ENCODE measurements at places on chromosomes 13 and 19. TPM values are rescaled to one million over a fixed set of nuclear protein-coding genes. Genes with fewer than 3 reads are reported as not detected.

Gene ANGPTL8
- 0.42 TPM for total RNA-seq

Gene OLFM2
- 1.4 TPM for total RNA-seq

Gene PGLYRP2
- total RNA-seq = not detected

Gene EFNA2
- total RNA-seq = not detected

Gene CBY2
- not detected for total RNA-seq

Gene REEP6
- 2.3 TPM for total RNA-seq

Gene ZNF573
- 9.9 TPM for total RNA-seq

Gene CD33
- 2.5 TPM for total RNA-seq

DNA sequence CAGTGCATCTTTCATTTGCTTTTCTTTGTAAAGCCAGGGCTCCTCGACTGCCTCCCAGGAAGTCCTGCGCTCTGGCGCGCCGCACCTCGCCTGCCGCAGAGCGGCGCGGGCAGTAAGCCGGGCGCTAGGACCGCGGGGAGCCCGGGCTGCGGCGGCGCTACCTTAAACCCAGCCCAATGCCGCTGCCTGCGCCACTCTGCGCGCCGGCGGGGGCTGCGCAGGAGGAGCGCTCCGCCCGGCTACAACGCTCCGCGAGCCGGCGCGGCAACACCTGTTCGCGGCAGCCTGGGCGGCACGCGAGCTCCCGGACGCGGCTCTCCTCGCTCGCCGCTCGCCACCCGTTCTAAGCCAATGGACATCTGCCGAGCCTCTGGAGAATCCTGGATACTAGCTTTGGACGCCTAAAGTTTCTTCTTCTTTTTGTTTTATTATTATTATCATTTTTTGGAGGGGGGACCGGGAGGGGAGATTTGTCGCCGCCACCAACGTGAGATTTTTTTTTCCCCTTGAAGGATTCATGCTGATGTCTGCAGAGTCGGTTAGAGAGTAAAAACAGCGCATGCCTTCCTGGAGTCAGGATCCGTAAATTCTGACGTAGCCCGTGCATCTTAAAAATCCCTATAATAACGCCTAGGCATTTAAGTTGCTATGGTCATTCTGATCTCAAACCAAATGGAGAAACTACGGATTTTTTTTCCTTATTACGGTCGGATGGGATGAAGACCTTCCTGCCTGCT lies at the start of gene FGF9:
Gene FGF9 (plus strand): TSS at position 191 of the 737 bp plus-strand sequence. CDS start 840 bp downstream, outside the sequence.
- peak; percentile 46 for DNase-seq

- DNase-seq = no peak
Observed at GRCh38 chr13:31433207-31433606, 233.4 kb downstream of the B3GLCT start.

GRCh38 chr13:48978942-48979601 lies 3.4 kb downstream of the FNDC3A start:
- DNase-seq = no peak

DNA sequence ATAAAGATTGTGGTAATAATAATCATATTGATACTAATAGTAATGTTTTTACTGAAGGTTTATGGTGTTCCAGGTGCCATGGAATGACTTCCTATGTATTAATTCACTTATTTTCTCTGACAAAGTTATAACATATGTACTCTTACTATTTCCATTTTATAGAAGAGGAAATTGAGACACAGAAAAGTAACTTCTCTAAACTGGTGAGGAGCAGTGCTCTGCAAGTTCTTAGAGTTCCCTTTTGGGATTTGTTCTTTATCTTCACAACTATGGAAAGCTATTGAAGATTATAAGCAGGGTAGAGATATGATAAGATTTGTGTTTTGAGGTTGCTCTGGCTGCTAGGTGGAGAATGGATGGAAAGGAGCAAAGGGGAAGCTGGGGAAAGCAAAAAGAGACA lies 83.9 kb upstream of the OLFM4 start:
- no peak for DNase-seq

GRCh38 chr19:5774921-5775320 lies 9.6 kb downstream of the PRR22 start:
- no peak for DNase-seq

DNA sequence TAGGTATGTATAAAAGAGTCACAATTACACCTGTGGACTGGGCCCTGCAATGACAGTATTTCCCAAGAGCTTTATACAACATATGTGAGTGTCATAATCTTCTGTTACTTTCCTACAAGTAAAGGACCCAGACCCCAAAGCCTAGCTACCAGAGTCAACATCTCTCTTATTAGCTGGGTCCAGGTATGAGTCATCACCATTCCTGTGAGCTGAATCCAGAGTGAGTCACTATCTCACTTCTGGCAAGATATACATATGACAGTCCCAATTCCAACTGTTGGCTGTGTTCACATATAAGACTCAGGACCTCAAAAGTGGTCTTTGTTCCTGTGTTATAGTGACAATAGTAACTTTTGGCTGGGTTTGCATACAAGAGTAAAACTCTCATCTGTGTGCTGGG lies 46.7 kb downstream of the ZNF729 start:
- no peak for DNase-seq

GRCh38 chr13:49421391-49421790 lies 22.5 kb downstream of the CAB39L start:
- no peak for DNase-seq

DNA sequence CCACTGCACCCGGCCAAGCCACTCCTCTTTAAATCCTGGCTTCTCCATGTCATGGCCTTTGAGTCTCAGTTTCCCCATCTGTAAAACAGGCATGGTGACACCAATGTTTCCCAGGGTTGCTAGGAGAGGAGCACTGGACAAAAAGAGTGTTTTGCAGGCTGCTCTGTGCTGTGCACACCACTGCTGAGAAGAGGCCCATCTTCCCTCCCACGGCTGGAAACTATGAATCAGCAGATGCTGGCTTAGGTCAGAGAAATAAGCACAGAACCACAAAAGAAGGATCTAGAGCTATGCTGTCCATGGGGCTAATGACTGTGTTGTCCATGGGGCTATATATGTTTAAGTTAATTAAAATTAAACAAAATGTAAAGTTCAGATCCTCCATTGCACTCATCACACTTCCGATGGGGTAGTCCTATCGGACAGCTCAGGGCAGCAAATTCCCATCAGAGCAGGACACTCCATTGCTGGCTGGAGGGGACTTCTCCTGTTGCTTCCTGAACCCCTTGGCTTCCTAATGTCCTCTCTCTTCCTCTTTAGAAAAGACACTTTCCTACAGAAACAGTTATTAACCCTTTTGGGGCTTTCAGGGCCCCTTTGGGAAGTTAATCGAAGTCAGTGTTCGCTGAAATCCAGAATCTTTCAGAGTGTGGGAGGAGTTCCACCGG lies 37.1 kb downstream of the TSHZ3 start:
- DNase-seq = no peak

GRCh38 chr19:16372065-16372915 lies 47.7 kb downstream of the KLF2 start:
- DNase-seq = no peak

DNA sequence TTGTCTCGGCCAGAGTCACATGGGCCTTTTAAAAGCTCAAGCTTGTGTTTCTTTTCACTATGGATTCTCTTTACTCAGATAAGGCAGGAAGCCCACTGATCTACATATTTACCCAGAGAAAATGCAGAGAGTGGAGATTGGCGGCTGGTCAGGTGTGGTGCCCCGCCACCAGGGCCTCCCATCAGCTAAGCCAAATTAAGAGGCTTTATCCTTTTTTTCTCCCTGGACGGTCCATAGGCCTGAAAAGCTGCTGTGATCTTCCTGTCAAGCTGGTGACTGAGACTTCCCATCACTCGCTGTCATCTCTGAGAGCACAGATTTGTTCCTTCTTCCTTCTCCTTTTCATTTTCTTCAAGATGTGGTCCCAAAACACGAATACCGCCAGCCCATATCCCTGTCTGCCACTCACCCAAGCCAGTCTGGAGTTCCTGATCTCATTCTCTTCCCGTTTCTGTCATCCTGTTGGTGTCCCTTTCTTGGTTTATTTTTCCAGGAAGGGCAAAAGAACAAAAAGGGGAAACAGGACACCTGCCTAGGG lies 1.9 kb downstream of the SAFB start:
- no peak for DNase-seq

GRCh38 chr19:44725251-44725650 lies 23.3 kb upstream of the BCL3 start:
- peak; percentile 52 for DNase-seq

DNA sequence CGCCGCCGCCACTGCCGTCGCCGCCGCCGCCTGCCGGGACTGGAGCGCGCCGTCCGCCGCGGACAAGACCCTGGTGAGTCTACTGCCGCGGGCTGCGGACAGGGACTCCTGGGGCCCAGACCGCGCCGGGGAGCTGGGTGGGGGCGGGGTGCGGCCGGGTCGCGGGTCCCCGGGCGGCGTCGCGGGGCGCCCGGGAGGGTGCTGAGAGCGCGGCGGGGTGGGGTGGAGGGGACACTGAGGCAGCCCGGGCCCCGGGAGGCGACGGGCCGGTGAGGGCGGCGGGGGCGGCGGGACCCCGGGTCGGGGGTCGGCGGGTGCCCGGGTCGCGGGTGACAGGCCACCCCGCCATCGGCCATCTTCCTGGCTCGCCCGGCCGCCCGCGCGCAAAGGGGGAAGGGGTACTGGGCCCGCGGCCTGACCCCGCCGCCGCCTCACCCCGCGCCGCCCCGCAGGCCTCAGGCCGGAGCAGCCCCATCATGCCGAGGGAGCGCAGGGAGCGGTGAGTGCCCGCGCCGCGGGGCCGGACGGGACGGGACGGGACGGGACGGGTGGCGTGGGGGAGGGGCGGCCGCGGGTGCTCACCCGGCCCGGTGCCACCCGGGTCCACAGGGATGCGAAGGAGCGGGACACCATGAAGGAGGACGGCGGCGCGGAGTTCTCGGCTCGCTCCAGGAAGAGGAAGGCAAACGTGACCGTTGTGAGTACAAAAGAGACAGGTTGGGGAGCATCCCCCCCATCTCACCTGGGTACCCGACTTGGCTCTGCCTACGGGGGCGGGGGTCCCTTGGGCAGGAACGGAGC lies 489 bp downstream of the CCNE1 start:
- DNase-seq = peak; percentile 43

GRCh38 chr13:100561599-100562204 lies 26.9 kb downstream of the GGACT start:
- DNase-seq = no peak

DNA sequence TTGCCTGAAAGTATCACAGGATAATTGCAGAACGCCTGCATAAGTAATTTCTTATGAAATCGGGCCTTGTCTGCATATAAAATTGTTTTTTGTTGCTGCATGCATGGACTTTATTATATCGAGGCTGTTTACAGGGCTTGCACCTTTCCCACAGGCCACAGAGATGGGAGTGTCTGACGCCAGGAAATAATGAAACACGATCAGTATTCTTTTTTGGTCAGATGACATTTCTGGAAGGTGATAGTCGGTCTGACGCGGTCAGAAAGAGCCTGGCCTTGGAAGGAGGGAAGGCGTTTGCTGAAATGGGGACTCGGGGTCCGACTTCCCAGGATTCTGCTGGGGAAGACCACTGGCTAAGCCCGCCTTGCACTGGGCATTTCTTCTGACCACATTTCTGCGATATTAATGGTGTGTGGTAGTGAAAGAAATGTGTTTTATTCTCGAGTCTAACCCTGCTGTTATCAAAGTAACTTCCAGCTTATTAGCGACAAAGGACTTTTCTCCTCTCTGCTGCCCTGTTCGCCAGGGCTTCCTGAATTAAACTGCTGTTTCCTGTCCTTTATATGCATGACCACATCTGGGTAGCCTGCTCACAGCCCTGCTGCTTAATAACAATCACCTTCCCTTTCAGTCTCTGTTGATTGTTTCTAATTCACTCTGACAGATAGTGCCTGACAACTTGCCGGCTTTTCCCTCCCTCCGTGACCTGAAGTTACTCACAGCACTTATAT lies 11.6 kb upstream of the ZNF536 start:
- DNase-seq = no peak

DNA sequence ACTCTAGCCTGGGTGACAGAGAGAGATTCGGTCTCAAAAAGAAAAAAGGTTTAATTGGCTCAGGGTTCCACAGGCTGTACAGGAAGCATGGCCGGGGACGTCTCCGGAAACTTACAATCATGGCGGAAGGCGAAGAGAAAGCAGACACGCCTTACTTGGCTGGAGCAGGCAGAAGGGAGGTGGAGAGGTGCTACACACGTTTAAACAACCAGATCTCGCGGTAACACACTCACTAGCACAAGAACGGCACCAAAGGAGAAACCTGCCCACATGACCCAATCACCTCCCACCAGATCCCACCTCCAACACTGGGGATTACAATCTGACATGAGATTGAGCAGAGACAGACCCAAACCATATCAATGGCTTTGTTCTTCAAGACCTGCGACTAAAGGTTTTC lies 12.8 kb downstream of the CASP14 start:
- DNase-seq = no peak

- peak; percentile 77 for DNase-seq
Observed at GRCh38 chr19:46786236-46787039, 2.0 kb downstream of the SLC1A5 start.

DNA sequence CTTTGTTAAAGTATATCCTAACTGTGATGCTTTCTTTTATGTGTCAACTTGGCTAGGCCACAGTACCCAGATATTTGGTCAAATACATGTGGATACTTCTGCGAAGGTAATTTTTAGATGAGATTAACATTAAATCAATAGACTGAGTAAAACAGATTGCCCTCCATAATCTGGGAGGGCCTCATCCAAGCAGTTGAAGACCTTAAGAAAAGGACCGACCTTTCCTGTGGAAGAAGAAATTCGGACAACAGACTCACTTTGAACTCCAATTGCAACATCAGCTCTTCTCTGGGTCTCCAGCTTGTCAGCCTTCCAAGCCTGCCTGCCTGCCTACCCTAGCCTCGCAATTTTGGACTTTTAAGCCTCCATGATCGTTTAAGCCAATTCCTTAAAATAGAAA lies 57.9 kb upstream of the DOCK9 start:
- DNase-seq = no peak

- DNase-seq = no peak
Observed at GRCh38 chr13:50629497-50629896, 214.0 kb downstream of the DLEU7 start.

DNA sequence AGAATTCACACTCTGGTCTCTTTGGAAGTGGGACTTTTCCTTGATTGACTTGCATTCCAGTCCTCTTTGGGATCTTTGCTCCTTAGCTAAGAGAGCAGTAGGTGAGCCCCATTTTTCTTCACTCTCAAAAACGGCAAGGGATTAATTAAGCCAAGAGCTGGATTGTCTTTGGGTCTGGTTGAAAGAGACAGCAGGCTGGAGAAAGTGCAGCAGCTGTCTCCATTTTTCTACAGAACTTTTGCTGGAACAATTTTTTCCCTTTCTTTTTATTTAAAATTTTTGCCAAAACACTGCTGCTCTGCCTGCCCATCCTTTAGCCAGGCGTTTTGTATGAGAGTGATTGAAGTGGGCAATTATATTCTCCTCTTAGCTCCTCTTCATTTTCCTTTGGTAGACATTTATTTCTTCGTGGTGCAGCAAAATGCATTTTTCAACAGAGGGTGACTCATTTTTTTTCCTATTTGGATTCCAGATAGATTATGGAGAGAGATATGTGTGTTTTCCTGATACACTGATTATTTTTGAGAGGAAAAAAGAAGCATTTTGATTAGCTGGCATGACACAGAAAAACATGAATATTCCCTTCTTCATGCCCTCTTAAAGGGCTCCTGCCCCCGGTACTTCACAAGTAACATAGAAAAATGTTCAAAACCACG lies 371.2 kb upstream of the NBEA start:
- DNase-seq = no peak

GRCh38 chr19:28883241-28883693 lies 329.7 kb downstream of the UQCRFS1 start:
- DNase-seq = peak; percentile 58

GRCh38 chr13:83088858-83089257 lies 793.4 kb downstream of the SLITRK1 start:
- no peak for DNase-seq
